CD4-positive, alpha-beta T cell treated with Interferon alpha-2 for 1 hour (primary cell): ENCODE measurements at places on chromosomes 1 and 21.

GRCh38 chr1:56188855-56189254 lies 390.5 kb downstream of the PLPP3 start:
- no peak for DNase-seq

DNA sequence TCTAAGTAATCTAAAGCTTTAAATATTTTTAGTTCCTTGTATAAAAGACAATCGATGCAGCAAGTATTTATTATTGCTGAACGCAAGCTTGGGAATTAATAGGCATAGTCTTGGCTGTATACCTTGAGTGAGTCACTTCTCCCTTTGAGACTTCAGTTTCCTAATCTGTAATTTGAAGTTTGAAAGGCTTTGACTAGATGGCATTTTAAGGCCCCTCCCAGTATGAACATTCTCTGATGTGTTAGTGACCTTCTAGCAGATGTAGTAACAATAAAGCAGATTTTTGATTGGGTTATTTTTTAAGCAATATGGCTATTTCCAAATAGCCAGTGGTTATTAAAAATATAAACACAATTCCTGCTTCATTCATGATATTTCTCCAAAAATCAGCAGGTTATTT lies 58.2 kb downstream of the DUSP10 start:
- DNase-seq, result no peak

GRCh38 chr1:225254676-225255075 lies 173.2 kb downstream of the LBR start:
- DNase-seq, result no peak

GRCh38 chr1:198978523-198978922 lies 339.7 kb downstream of the PTPRC start:
- DNase-seq, result no peak

DNA sequence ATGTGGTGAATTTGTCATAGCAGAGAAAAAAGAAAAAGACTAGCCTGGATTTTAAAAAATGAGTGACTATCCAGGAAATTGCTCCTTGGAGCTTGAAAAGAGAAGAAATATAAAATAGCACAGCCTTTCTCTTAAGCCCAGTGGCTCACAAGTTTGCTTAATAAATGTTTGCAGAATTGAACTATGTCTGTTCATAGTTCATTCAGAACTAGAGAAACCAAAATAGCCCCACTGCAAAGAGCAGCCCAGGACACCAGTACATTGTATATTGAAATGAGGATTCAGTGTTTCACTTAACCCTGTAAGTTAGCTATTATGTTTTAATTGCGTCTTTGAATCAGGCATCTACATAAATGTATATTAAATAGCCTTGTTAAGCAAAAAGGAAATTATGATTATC lies 88.8 kb downstream of the NR5A2 start:
- no peak for DNase-seq

GRCh38 chr1:43465505-43466067 lies 11.9 kb upstream of the HYI start:
- DNase-seq, result no peak

- no peak for DNase-seq
These were observed 177.9 kb downstream of the HFM1 start for GRCh38 chr1:91226741-91227140.

- DNase-seq, result no peak
These were observed 60.8 kb downstream of the NDUFS5 start for GRCh38 chr1:39086865-39087409.

GRCh38 chr1:46166521-46167462 lies 8.1 kb upstream of the TSPAN1 start:
- peak; percentile 43 for DNase-seq

- DNase-seq, result no peak
These were observed 126.4 kb downstream of the DMRTB1 start for GRCh38 chr1:53585565-53585964.

DNA sequence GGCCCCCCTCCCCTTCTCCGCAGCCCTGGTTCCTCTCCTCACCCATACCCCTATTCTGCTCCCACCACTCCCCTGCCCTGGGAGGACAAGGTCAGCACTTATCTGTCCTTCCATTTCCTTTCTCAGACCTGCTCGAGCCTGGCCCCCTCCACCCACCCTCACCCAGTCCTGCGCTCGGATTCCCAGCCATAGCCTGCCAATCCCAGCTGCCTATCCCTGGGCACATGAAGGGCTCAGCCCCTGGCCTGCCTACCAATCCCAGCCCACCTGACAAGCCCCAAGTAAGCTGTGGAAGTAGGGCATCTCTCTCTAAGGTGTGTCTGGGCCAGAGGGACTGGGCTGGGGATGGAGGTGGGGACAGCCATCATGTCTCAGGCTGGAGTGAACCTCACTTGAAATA lies 5.4 kb downstream of the BLACAT1 start:
- DNase-seq, result no peak

DNA sequence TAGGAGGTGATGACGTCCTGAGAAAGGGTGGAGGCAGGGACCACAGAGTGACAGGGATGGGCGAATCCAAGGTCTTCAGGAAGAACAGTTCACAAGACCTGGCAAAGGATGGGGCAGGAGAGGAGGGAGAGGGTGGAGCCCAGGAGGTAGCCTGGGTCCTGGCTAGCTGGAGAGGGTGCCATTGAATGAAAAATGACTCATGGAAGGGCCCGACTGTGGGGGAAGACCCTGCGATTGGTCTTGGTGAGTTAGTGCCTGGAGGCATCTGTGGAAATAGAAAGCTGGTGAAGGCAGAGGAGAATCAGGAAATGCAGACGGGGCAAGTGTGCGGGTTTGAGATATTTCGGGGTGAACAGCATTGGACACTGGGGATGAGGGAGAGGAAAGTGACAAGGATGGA lies 60.3 kb upstream of the SLC45A1 start:
- no peak for DNase-seq

DNA sequence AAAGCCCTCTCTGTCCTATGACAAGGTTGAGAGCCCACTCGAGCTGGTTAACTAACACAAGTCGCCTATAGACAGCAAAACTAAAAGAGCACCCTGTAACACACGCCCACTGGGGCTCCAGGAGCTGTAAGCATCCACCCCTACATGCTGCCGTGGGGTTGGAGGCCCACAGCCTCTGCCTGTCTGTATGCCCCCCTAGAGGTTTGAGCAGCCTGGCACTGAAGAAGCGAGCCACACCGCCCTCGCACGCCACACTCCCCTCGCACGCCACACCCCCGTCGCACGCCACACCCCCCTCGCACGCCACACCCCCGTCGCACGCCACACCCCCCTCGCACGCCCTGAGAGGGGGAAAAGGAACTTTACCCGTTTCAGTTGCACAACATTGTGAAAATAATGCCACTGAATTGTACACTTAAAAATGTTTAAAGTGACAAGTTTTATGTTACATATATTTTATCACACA lies 13.2 kb upstream of the HMGCL start:
- peak; percentile 77 for DNase-seq

- DNase-seq, result no peak
These were observed 415.5 kb downstream of the DPYD start for GRCh38 chr1:97505289-97505688.

DNA sequence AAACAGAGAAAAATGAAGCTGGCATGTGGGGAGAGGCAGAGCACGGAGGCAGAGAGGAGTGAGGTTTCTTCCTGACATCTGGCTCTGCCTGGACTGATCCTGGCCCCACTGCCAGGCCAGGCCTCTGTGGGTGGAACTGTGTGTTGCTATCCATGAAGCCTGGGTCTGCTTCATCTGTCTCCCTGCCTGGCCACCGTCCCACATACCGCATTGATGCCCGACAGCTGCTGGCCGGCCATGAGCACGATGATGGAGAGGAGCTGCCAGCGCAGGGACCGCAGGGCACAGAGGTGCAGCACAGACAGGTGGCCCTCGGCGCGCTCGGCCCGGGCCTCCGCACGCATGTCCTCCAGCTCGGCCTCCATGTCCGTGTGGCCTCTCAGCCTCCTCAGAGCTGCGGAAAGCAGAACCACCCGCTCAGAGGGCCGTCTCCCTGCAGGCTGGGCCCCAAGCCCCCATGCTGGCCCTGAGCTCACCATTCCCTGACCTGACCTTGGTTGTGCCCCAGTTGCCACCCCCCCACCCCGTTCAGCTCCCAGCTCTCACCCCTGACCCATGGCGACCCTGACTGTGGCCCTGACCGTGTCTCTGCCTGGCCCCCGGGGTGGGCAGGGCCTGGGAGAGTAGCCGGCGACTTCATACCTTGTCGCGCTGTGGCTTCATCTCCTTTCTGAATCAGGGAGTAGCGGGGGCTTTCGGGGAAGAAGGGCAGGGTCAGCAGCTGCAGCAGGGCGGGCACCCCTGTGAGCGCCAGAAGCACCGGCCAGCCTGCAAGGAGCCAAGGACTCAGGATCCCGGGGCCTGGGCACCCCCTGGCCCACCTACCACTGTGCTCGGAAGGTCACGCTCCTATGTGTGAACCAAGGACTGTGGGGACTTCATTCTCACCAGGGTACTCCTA lies 11.5 kb downstream of the SLC2A7 start:
- no peak for DNase-seq

- DNase-seq, result no peak
These were observed 8.6 kb upstream of the MT1HL1 start for GRCh38 chr1:237012788-237013383.

GRCh38 chr1:181152892-181153633 lies 64.6 kb downstream of the IER5 start:
- no peak for DNase-seq

GRCh38 chr21:41478319-41479177 lies 29.4 kb downstream of the TMPRSS2 start:
- DNase-seq, result no peak

GRCh38 chr1:15683345-15684039 lies 628 bp upstream of the PLEKHM2 start:
- no peak for DNase-seq

DNA sequence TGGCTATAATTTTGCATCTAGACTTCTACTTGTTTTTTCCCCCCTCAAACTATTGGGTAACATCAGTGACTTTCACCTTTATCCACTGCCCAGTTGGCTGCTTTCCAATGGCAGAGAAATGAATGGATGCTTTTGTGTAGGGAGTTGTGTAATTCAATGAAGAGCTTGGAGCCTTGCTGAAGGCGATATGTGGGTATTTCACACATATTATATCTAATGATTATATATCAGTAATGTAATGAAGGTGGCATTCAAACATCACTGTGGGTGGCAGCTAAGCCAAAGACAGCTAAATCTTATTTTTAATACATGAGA lies 81.2 kb downstream of the TGFB2 start:
- no peak for DNase-seq

DNA sequence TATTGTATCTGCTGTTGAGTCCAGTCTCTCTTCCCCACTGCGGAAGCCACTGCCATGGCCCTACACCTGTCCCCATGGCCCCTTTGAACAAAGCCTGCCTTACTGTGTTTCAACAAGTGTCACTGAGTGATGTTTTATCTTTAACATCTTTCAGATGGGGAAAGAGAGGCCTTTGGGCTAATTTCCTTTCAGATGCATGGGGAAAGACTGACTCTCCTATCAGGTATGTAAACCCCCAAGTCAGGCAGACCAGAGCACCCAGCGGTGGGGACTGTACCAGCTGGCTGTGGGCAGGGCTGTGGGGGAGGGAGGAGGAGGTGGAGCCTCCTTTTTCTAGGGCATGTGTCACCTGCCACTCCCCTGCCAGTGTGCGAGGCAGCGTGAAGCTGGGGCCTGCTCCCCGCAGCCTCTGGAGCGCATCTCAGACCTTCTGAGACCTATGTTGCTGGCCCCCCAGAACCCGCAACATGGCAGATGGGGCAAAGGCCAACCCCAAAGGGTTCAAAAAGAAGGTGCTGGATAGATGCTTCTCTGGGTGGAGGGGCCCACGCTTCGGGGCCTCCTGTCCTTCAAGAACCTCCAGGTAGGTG lies at the start of gene PLA2G2F:
Gene PLA2G2F, plus strand, starts transcription at position 363 of the 590 bp plus-strand sequence. Its CDS starts 105 bp downstream, at position 468.
- DNase-seq, result no peak

DNA sequence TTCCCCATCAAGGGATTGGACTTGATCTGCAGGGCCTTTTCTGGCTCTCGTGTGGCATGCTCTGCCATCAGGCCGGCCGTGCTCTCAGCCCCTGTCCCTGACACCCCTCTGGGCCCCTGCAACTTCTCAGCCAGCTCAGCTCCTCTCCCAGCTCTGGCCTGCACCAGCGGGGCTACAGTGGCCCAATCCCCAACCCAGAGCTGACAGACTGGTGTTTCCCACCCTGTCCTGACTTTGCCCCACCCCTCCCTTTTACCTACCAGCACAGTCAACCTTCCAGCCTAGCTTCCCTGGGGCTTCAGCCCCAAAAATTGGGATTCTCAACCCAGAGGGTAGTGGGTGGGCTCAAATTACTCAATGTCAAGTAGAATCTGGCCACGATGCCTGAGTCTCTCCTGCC lies 149.3 kb downstream of the SYF2 start:
- no peak for DNase-seq

- DNase-seq, result no peak
These were observed at the start of gene TINAGL1 for GRCh38 chr1:31576201-31576669. TINAGL1 (plus strand) TSS chr1:31576515; CDS start chr1:31577149, 634 bp downstream.

DNA sequence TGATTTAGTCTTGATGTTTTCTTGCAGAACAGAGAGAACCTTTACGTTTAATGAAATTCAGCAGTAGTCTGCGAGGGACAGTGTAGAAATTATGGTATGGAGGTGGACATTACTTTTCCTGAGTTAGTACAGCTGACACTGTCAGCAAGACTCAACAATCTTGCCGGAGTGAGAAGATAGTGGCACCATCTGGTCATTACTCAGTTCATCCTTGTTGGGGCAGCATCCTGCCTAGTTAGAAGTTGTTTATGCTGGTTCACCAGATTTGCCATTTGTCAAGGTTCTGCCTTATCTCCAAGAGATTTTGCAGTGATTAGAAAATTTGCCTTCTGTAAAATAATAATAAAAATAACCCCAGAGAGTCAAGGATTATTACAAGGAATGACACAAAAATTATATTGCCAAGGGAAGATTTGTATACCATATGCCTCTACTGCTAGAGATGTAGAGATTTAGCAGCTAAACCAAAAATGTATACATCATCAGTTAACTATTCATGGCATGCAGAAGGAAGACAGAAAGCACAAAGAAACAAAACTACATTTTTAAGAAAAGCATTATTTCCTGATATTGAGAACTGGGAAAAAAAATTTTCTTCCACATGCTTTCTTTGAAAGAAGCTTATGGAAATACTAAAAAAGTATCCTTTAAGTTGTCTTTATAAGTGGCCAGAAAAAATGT lies 1967.4 kb downstream of the NCAM2 start:
- no peak for DNase-seq

DNA sequence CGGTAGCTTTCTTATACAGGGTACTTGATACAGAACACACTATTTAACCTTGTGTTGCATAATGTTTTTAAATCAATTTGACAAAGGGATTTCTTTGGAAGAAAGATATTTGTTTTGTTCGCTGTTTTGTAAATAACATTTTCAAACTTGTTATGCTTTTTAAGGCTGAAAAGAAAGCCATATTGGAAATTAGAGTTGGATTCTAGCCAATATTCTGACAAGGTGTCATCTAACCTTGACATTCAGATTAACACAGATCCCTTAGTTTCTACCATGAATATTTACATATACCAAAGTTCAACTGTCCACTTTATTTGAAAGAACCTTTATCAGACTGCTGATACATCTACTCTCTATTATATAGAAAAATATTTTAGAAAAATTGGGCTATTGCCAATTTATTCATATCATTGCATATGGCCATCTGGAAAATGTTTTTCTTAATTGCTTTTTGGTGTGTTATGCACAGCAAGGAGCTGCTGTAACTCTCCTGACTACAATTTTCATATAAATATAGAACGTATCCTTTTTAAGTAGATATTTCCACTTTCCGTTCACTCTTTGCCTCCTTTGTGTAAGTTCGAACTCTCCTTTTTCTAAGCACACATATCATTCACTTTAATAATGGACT lies 206.3 kb downstream of the NCAM2 start:
- DNase-seq, result no peak

- no peak for DNase-seq
These were observed 39.9 kb downstream of the ODF2L start for GRCh38 chr1:86356247-86356646.

- DNase-seq, result no peak
These were observed 29.8 kb downstream of the C1orf116 start for GRCh38 chr1:207002724-207003146.
